ENCODE measurements at places on chromosomes 7 and 10.

DNA sequence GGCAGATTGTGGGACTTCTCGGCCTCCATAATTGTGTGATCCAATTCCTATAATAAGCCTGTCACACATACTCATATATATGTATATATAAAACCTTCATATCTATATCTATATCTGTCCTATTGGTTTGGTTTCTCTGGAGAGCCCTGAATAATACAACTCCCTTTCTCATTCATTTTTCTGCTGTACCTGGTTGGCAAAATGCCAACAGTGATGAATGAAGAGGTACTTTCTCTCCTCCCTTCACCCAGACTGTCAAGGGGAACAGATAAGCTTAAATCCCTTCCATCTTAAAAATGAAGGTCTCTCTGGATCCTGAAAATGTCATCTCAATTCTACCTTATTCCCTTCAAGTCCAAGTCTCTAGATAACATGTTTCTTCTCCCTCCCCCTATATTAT, 60.3 kb upstream of the FOXP2 start:
- no peak for DNase-seq

DNA sequence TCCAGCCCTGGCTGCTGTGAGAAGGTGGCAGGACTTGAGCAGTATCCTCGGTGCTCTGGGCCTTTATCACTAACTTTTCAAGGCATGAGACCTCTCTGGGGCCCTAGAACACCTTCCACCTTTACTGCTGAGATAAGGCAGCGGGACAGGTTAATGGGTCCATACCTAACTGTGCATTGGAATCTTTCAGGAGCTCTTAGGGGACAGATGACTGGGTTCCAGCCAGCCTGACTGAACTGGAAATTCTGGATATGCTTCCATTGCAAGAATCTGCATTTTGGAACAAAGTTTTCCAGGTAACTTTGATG, 73.0 kb downstream of the ATXN7L1 start:
- no peak for DNase-seq

GRCh38 chr7:38594949-38595348, 36.2 kb downstream of the AMPH start:
- no peak for DNase-seq

DNA sequence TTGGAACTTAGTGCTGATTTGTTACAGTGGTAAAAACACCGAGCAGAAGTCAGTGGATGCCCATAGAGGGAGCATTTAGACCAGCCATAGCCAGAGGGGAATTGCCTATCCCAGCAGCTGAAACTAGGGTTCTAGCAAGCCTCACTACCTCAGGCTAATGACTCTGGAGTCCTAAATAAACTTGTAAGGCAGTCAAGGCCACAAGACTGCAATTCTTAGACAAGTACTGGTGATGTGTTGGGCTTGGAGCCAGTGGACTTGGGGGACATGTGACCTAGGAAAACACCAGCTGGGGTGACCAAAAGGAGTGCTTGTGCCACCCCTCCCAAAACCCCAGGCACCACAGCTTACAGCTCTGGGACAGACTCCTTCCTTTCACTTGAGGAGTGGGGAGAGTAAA, 209.0 kb downstream of the MAGI2 start:
- no peak for DNase-seq

DNA sequence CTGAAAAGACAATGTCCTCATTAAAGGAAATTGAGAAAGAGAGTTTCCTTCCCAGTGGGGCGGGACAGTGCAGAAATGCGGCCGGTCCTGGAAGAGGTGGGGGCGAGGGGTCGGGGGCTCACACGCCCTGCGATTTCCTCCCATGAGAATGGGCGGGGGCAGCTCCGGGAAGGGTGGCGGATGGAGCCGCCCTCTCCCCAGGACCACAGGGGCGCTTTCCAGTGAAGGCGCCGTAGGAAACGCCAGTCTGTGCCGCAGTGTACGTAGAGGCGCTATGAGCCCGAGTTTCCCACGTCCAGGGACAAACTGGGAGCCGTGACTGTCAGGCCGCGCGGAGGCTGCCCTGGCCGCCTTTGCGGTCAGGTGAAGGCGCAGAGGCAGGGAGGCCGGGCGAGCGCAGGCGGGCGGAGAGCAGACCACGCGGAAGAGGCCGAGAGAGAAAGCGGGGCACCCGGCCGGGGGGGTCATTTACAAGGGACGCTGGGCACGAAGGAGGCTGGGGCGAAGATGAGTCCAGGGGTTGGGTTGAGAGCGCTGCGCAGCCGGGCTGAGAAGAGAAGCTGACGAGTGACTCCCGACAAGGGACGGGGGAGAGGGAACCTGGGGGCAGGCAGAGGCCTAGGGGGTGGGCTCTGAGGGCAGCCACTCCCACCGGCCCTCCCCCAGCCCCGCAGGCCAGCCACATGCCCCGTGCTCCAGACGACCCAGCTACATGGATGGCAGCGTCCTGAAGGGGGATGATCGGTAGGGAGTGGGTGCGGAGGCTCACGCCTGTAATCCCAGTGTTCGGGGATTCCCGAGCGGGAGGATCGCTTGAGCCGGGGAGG, 45.0 kb downstream of the ALOX5 start:
- peak; percentile 18 for DNase-seq

DNA sequence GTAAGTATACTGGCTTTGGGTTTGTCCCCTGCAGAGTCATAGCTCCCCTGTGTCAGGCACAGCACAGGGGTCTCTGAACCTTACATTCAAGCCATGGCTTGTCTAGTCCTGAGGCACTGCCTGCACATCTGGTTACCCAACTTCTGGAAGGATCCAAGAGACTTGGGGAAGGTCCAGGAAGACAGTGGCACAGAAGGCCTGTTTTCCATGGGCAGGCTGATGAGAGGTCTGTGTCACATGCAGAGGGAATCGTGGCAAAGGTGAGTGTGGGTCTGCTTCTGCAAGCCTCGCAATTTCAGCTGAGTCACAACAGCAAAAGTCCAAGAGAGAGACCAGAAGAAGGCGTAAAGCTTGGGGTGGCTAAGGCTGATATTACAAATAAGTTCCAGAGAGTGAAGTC, 28.4 kb upstream of the BMPR1A start:
- no peak for DNase-seq

DNA sequence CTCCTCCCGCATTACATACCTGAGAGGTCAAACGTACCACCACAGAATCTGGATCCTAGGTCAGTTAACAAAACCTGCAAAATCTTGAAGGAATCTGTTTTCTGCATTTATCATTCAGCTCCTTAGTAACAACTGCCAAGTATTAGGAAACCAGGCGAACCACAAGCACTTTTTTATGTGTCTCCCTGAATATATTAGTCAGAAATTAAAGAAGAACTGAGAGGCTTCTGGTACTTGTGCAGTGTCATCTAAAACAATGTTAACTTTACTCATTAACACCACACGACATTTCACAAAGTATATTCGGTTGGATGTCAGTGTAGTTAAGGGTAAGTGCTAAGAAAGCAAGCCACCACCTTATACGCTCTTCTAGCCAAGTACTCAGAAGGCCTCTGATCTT, 2.5 kb downstream of the CCDC6 start:
- DNase-seq, result no peak

- DNase-seq, result no peak
Measured at GRCh38 chr7:68503400-68503799, 1094.9 kb upstream of the AUTS2 start.

GRCh38 chr7:3267966-3268690, 32.9 kb upstream of the SDK1 start:
- no peak for DNase-seq

GRCh38 chr7:51764976-51765375, 448.4 kb upstream of the COBL start:
- no peak for DNase-seq

DNA sequence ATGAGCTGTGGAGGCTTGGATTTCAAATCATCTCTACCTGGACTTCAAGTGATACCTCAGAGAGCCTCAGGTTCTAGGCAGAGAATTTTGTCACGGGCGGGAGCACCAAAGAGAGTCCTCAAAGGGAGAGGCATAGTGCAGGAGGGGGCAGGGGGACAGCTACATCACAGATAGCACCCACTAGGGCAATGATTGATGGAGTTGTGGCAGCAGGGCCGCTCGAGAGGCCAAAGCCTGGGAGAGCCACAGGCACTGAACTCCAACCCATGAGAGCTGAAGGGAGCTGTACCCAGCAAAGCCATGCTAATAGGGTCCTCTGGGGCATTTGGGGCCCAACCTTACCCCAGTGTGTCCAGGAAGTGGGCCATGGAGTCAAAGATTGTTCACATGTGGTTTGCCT, 232.0 kb upstream of the PCDH15 start:
- no peak for DNase-seq

GRCh38 chr10:120705309-120705708, 145.9 kb upstream of the WDR11 start:
- DNase-seq, result no peak

DNA sequence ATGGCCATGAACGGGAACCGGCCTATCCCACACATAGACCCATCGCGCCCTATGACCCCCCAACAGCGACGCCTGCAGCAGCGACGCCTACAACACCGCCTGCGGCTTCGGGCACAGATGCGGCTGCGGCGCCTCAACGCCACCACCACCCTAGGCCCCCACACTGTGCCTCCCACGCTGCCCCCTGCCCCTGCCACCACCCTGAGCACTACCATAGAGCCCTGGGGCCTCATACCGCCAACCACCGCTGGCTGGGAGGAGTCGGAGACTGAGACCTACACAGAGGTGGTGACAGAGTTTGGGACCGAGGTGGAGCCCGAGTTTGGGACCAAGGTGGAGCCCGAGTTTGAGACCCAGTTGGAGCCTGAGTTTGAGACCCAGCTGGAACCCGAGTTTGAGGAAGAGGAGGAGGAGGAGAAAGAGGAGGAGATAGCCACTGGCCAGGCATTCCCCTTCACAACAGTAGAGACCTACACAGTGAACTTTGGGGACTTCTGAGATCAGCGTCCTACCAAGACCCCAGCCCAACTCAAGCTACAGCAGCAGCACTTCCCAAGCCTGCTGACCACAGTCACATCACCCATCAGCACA, 9.5 kb downstream of the POLD2 start:
- DNase-seq, result no peak

GRCh38 chr7:105776986-105777910, 99.2 kb downstream of the ATXN7L1 start:
- DNase-seq, result no peak

DNA sequence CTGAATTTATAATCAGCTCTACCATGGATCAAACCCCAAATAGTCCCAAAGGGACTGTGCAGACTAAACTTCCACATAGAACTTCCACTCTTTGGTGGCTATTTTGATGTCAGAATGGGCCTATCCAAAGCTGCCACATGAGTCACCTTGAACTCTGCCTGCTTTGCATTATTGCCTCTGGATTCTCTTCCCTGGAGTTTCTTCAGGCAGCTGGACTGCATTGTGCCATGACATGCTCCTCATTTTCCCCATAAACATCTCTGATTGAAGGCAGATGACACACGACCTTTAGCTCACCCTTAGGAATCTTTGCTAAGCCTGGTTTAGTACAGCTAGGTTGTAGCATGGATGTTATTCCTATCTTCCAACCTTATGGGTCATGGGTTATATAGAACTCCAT, 251.7 kb downstream of the FZD1 start:
- DNase-seq, result no peak

Measured in stimulated activated CD4-positive, alpha-beta T cell treated with anti-CD3 and anti-CD28 coated beads, TNF-alpha, amount 100 ng/mL, for 1 hour (primary cell).